Epithelial cell of proximal tubule (primary cell): ENCODE measurements at places on chromosomes 16 and 17.

DNA sequence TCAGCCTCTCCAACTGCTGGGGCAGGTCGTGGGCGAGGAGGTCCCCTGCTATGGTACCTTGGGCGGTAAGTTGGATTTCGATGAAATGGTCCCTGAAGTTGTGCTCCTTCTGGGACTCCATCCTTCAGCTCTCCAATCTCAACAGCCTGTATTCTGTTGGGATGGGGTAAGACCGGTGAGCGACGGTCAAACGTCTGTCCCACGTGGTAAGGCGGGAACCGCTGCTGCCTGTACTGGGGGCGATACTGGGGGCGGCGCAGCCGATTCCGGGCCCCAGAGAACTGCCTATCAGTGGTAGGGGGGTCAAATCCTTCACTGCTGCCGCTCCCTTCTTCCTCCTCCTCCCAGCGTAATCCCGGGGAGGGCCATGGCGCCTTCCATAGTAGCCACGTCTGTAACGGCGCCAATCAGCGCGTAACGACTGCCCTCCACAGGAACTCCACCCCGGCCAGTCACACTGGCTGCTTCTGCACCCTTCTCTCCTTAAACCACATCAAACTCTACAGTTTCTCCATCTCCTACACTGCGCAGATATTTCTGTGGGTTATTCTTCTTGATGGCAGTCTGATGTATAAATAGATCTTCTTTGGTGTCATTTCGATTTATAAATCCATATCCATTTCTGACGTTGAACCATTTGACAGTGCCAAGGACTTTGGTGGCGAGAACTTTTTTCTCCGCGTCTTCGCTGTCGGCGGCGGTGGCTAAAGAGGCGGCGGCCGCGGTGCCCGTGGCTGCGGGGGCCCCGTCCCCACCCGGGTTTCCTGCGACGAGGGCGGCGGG lies 41.1 kb downstream of the AHSP start:
- DNase-seq: no peak

GRCh38 chr16:65195998-65196397 lies 74.1 kb upstream of the CDH11 start:
- no peak for DNase-seq

DNA sequence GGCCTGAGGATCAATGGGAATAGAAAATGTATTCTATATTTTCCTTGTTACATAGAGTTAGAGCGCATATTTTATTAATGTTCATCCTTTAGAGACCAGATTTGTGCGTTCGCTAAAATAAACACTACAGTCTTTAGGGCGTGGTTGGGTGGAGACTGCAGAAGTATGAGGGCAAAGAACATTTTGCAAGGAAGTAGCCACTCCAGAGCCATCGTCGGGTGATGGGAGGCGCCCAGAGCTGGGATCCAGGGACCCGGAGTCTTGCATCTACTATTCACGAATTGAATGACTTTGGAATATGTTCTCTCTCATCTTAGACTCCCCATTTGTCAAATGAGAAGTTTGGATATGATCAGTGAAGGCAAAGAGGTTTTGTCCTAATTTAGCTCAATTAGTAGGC lies 154.2 kb upstream of the IRX6 start:
- no peak for DNase-seq

DNA sequence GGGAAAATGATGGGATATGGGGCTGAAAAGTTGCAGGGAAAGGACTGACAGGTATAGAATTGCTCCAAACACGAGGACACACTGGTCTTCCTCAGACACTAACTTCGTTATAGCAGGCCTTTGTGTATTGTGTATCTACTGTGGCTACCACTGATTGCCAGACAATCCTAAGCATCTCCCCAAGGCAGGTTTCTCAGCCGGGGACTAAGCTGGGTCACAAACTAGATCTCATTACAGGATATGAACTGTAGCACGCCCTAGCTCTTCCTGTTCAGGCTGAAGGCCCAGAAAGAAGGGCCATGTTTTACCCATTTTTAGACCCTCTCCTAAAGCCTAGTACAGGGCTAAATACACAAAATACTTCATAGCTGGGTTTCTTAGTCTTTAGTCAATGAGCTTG lies 5.1 kb upstream of the RANGRF start:
- no peak for DNase-seq

DNA sequence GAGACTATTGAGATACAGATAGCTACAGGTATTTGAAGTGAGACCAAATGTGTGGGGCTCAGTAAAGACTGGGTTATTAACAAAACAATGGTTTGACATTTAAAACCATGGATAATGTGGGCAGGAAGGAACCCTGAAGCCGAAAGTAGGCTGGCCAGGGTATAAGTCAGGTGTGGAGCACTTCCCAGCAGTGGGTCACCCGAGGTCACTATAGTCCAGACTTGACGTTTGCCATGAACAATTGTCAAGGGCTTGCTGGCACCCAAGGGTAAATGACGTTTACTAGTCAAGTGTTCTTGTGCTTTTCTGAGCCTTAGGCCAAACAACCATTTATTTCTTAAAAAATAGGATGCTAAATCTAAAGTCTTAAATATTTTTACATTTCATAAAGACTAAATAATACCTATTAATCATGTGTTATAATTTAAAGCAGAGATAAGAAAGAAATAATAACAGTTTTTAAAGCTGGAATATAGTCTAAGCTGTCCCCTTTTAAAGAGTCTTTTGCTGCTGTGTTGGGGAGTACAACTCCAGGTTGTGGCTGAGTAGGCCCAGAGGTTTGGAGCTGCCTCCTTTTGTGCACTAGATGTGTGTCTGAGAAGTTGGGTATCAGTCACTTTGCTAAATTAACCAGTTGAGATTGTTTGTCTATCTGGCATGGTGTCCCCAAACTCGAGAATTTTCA lies 15.7 kb downstream of the ALDH3A2 start:
- no peak for DNase-seq

GRCh38 chr17:49549311-49549605 lies 26.4 kb upstream of the NXPH3 start:
- DNase-seq: no peak

DNA sequence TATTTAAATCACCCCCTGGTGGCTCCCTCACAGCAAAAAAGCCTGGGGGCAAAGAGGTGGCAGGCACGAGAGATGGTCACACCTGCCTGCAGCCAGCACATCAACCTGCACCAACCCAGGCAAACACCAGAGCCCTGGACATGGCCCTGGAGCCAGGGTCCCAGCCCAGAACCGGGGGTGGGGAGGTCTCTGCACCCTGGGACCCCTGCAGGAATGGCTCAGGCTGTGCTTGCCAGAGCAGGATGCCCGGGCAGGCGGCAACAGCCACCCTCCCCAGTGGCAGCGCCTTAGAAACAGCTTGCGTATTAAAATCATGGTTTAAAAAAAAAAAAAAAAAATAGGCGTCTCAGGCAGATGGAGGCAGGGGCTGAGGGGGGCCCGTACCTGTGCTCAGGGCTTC lies 16.2 kb downstream of the MYBBP1A start:
- no peak for DNase-seq

DNA sequence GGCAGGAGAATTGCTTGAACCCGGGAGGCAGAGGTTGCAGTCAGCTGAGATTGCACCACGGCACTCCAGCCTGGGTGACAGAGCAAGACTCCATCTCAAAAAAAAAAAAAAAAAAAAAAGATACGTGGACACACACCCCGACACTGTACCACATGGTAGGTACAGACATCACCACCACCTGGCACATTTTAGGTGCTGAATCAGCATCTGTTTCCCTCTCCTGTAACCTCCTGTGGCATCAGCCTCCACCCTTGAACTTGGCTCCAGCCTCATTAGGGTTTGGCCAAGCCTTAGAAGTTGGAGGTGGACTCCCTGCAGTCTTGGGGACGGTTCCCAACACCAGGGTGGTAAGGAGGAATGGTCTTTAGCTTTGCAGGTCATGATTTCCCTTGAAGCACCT lies 46.0 kb downstream of the XYLT1 start:
- no peak for DNase-seq

GRCh38 chr17:46173153-46173552 lies 20.1 kb downstream of the KANSL1 start:
- no peak for DNase-seq

DNA sequence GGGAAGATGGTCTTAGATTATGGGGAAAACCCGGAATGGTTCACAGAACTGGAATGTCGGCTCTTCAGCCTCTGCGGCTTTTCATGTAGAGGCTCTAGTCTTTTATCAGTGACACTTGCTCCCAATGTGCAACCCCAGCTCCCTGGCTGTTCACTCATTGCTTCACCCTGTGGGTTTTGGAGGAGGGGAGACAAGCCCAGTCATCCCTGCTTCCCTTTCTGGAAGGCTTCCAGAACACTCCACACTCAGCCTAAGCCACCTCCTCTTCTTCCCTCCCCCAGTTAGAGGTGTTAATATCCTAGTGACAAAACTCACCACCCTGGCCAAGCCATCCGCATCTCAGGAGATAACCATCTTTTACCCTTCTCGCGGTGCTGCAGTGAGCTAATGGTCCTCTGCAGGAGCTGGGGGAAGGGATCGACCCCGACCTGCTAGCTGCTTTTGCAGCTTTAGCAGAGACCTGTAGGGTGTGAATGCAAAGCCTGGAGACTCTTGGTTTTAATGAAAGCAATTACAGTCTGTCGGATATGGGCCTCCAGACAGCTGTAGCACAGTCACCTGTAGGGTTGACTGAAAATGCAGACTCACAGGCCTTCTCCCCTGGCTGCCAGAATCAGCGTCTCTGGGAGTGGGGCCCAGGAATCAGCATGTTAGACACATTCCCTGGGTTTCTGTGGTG lies 24.3 kb upstream of the LASP1NB start:
- DNase-seq: peak; percentile 90
